Activated naive CD4-positive, alpha-beta T cell treated with anti-CD3 and anti-CD28 coated beads for 36 hours (primary cell): ENCODE measurements at places on chromosomes 11 and 22. TPM values are rescaled to one million over a fixed set of nuclear protein-coding genes. Genes with fewer than 3 reads are reported as not detected.

SREBF2 gene
- total RNA-seq = 147 TPM

DNA sequence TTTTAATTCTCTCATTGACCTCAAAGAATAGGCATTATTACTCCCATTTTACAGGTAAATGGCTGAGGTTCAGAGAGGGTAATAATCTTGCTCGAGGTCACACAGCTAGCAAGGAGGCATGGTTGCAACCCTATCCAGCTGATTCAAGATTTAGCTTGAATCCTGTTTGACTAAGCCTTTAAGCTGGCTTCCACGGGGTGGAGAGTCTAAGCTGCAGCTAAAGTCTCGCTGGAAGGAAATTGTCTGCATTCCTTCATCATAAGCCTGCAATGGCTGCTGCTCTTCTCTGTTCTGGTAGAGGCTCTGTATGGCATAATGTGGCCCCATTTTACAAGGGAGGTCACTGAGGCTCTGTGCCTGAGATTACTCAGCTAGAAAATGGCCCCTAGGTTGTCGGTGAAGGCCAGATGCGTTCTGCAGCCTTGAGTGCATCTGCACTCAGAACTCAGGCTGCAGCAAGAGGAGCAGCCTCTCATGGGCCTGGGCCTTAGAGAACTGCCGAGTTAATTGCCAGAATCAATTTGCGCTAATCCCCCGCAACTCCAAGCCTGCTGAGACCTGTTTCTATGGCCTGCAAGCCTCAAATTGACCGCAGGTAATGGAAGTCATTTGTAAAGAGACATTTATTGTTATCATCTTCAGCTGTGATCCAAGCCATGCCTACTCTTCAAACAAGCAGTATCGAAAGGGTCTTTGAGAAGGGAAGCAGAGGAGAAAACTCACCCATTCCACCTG, 44.1 kb upstream of the SEZ6L start:
- DNase-seq = no peak

DNA sequence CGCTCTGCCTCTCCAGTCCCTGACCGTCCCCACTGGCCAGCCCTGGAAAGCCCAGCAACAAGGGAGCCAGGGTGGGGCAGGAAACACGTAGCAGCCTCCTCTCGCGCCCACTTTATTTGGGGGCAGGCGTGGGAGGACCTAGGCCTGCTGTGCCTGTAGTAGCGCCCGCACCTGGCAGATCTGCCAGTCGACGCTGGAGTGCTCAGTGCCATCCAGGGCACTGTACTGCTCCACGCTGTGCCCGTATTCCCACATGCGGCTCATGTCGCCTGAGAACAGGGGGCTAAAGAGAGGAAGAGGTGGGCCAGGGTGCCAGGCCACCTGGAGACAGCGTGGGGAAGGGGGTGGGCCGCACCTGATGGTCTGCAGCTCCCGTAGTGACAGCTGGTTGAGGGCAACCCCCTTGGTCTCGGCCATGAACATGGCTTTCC, 17.0 kb upstream of the DRICH1 start:
- DNase-seq = no peak

MRPL40 gene
- total RNA-seq = 32.6 TPM

C11orf87 gene
- total RNA-seq = not detected

DDTL gene
- 0.76 TPM for total RNA-seq

- no peak for DNase-seq
Measured at GRCh38 chr11:35274909-35275785, 136.2 kb downstream of the CD44 start.

DNA sequence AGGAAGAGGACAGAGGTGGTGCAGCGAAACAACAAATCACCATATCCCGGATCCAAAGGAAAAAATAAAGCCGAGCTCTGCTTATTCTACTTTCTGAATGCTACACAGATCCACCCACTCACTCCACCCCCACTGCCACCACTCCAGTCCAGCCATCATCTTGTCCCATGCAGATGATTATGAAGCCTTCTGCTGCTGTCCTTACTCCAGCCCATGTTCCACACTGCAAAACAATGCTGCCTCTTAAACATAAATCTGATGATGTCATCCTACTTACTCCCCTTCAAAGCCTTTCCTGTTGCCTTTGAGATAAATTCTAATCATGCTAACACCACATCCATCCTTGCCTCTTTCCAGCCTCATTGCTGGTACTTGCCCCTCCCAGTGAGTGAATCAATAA, 6.5 kb upstream of the DRD2 start:
- no peak for DNase-seq

DNA sequence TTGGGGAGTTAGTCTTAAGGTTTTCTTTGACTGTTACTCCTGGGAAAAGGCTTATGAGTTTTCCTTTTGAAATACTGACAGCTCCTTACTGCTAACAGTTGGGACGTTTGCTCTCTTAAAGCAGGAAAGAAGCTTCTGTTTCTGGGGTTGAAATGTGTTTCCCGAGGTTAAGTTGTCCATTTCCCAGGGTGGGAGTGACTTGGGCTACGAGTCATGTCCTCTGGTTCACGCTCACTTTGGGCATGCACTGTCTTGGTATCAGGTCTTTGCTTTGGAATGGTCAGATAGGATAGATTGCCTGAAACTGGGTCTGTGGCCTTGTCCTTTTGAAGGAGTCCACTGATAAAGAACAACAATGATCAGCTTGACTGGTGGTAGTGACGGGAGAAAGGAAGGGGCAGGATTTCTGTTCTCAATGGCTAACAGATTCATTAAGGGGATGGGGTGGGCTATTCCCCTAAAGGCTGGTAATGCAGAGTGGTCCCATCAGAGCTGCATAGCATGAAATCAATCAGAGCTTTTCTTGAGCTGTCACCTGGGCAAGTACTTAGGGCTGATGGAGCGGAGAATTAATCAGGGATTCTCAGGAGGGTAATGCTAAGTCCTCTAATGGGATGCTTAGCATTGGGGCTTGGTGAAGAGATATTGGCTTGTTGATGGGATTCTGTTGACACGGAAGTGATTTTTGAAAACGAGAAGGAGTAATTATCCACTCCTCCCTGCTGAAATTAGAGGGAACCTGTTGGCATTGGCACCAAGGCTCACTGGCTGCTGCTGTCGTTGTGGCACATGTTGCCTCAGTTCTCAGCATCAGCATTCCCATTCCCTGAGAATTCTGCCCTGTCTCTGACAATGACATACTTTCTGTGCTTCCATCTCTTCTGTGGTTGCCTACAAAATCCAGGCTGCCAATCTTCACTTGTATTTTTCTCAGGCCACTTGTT, 81.6 kb downstream of the TEAD1 start:
- DNase-seq = no peak

- DNase-seq = no peak
Measured at GRCh38 chr11:18761741-18762140, 29.9 kb downstream of the PTPN5 start.

PPP6R2 gene
- total RNA-seq = 33.7 TPM

GRCh38 chr11:16780146-16780545, 41.7 kb downstream of the C11orf58 start:
- no peak for DNase-seq

DNA sequence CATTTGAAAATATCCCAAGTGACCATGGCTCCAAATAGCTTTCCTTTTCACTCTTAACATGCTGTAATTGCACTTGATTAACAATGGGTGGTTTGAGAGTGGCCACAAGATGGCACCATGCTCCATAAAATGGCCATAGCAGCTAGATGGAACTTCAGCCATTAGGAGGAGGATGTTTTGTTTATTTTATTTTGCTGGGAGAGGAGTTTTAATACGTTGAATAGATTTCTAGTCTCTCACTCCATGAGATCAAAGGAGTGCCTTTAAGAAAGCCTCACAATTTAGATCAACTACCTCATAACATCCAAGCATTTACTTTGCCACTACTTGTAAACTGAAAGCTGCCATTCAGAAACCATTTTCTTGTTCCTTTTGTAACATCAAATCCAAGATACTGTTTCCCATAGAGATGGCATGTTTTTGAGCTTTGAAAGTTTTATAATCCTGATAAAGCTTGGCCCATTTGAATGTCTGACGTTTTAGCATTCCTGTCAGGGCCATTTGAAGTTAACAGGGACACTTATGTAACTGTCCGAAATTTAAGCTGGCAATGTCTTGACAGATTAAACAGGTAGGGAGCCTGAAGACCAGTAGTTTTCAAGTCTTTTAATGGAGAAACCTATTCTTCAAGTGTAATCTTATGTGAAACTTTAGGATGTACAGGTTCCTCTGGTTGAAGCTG, 4.7 kb downstream of the FEN1 start:
- DNase-seq = peak; percentile 86

DNA sequence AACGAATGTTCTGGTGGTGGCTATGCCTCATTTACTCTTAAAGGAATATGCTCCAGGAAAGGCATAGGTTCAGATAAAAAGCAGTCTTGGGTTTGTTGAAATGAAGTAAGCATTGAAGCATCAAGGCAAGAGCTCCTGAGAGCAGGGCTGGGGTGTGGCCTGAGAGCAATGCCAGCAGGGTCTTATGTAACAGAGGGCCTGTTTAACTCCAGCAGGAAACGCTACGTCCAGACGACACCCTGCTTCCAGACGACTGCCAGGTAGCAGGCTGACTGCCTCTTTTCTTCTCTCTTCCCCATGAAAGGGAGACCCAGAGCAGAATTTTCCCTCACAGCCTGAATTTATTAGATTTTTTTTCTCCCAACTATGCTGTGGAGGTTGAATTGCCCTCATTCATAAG, 127.2 kb upstream of the SLC5A12 start:
- no peak for DNase-seq

DNA sequence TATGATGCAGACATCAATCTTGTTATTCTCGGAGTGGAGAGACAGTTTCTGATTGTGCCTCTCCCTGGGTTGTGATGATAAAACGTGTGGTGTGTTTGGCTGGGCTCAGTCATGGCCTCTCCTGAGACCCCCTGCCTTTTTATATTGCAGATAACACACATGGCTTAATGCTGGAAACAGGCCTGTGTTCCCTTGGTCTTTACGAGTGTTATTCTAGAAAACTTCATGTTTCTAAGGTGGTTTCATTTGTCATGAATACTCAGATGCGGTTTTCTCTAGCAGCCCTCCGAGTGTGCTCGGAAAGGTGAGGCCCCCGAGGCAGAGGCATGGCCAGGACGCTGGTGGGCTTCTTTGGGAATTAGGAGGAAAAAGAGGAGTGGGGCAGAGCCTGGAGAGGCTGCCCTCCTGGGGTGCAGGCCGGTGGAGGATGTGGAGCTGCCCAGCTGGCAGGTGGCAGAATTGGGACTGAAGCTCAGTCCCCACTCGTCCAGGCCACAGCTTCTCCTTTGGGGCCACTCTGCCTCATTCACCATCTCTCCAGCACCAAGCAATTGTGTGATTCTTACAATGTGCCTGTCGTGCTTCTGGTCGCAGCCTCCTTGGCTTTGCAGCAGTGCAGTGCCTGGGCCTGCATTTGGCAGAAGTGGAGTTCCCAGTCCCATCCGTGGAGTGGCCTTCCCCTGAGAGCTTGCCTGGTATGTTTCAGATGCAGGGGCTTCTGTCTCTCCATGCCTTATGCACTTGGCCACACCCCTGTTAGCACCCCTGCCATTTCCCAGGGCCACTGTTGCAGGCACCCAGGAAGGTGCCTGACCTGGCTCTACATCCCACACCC, 309.6 kb downstream of the TBC1D22A start:
- no peak for DNase-seq

WNT7B gene
- total RNA-seq = not detected

GRCh38 chr22:39965748-39966147, 5.6 kb downstream of the TMA7B start:
- no peak for DNase-seq
